ENCODE measurements at places on chromosomes 4 and X. TPM values are rescaled to one million over a fixed set of nuclear protein-coding genes. Genes with fewer than 3 reads are reported as not detected.

GRCh38 chr4:104420766-104421165, 73.9 kb downstream of the CXXC4 start:
- no peak for DNase-seq
- H3K4me1 ChIP-seq, result no peaks in the 10 kb centered on the region
- no peak overlapping the region for H3K27ac ChIP-seq
- no peaks in the 10 kb centered on the region for H3K36me3 ChIP-seq

DNA sequence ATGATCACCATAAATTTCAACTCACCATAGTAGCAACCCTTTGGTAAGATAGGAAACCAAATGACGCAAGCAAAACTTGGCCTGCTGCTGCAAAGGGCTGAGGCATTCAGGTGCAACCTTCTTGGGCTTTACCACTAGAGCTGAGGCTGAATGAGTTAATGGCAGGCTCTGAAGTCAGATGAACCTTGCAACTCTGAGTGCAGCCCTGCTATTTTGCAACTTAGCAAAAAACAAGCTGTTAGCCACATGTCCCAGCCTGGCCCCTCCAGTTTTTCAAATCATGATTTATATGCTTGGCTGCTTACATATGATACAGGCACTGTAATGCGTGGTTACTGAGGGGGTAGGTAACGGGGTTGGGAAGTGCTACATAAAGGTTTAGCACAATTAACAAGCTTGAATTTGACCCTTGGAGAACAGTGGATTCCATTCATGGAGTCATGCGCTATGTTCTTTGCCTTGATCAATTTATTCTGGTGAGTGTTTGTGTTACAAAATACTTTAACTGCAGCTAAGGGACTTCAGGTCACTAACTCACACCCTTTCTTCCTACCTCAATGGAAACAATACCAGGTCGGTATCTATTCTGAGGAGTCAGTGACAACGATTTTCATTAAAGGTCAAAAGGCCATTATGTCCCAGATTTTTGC, 80.5 kb upstream of the PPARGC1A start:
- no peak for DNase-seq
- H3K36me3 ChIP-seq, result no peaks in the 10 kb centered on the region
- no peaks in the 10 kb centered on the region for H3K27me3 ChIP-seq

DNA sequence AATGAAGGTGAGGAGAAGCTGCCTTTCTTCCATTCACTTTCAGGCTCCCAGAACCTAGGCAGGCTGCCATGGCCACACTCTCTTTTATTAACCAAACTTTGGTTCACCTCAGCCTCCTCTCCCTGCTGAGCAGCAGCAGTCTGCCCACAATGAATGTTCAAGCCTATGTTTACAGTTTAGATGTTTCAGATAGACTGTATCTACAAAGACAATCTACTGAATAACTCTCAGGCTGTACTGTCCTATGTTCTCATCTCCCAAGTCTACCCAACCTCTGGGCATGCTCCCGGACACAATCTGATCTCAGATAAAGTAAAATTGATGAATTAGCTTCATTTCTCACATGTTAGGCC, 59.2 kb upstream of the TMEM164 start:
- H3K27me3 ChIP-seq, result no peaks in the 10 kb centered on the region
- no peaks in the 10 kb centered on the region for H3K36me3 ChIP-seq
- DNase-seq, result no peak

GRCh38 chr4:172652369-172652768, 516.2 kb upstream of the GALNT7 start:
- H3K4me1 ChIP-seq, result no peaks in the 10 kb centered on the region
- H3K4me3 ChIP-seq, result no peak overlapping the region
- no peak overlapping the region for H3K27ac ChIP-seq
- no peaks in the 10 kb centered on the region for H3K36me3 ChIP-seq
- no peak for DNase-seq
- H3K27me3 ChIP-seq, result no peaks in the 10 kb centered on the region

DNA sequence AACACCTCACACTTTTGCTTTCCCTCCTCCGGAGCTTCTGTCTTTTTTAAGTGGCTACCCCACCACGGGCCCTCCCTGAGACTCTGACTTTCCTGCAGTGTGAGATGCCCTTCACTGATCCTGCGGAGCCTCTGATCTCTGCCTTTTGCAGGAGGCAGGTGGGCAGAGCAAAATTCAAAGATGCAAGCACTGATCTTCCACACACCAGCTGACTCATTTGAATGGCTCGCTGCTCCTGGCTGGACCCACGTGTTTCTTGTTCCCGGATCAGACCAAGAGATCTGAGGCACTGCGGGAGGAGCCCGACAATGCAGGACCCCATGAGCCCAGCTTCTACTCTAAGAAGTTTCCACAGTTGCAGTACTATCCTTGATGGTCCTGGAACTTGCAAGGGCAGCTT, 1607.9 kb upstream of the TENM3 start:
- no peak for DNase-seq
- H3K4me1 ChIP-seq, result no peaks in the 10 kb centered on the region
- H3K36me3 ChIP-seq, result no peaks in the 10 kb centered on the region
- H3K4me3 ChIP-seq, result no peak overlapping the region

Gene XK
- not detected for polyA plus RNA-seq

Gene CT45A10
- polyA plus RNA-seq, result not detected

Gene CXorf51B
- not detected for polyA plus RNA-seq

Measured in CD8-positive, alpha-beta memory T cell (primary cell).